ENCODE measurements at places on chromosomes 4 and X.

DNA sequence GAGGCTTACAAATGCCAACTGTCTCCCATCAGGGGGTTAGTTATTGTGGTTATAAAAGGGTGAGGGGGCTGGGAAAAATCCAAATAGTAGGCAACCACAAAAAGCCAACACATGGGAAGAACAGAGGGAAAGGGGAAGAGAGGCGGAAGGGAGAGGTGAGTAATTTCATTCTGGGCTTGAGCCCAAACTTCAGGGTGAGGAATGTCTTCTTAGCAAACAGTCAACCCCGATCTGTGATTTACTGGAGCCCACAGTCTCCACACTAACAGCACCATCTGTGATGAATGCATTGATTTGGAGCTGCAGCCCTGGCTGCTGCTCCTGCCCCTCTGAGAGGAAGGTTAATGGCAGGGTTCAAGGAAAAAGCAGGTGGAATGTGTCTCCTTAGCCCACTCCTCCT, 162.2 kb upstream of the GPR101 start:
- DNase-seq = no peak

GRCh38 chr4:45280121-45280520, 553.8 kb upstream of the GNPDA2 start:
- no peak for DNase-seq

GRCh38 chr4:172726001-172726423, 442.6 kb upstream of the GALNT7 start:
- no peak for DNase-seq

- DNase-seq = peak; percentile 2
Measured at GRCh38 chrX:112008724-112009123, 73.9 kb downstream of the TRPC5 start.

DNA sequence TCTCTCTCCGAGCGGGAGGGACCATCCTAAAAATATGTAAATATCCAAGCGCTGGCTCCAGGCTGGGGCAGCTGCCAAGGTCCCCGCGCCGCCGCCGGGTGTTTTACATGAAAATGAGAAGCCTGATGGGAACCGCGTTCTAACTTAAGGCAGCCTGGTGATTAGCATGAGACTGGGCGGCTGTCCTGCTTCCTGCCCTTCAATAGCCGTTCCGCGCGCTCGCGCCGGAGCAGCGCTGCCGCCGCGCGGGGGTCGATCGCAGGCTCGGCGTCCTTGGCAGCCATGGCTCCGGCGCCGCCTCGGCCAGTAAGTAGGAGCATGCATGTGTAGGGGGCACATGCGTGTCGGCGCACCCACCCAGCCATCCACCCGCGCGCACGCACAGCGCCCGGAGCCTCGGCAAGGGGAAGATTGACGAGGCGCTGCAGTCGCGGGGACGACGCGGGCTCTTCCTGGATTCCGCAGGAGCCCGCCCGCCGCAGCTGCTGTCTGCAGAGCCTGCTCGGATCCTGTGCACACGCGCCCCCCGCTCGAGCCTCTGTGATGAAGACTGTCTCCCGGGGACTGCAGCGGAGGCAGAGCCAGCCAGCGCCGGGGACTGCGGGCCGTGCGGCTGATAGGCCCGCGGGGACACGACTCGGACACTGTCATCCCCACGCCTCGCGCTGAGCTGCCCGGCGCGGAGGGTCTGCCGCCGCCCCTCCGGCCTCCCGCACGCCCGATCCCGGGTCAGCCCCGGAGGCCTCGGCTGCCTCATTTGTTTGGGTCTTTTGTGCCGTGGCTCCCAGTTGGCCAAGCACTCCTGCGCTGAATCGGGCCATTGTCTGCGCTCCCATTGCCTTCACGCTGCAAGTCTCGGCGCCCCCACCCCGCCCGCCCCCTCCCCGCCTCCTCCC, 734 bp downstream of the STOX2 start:
- DNase-seq = no peak

DNA sequence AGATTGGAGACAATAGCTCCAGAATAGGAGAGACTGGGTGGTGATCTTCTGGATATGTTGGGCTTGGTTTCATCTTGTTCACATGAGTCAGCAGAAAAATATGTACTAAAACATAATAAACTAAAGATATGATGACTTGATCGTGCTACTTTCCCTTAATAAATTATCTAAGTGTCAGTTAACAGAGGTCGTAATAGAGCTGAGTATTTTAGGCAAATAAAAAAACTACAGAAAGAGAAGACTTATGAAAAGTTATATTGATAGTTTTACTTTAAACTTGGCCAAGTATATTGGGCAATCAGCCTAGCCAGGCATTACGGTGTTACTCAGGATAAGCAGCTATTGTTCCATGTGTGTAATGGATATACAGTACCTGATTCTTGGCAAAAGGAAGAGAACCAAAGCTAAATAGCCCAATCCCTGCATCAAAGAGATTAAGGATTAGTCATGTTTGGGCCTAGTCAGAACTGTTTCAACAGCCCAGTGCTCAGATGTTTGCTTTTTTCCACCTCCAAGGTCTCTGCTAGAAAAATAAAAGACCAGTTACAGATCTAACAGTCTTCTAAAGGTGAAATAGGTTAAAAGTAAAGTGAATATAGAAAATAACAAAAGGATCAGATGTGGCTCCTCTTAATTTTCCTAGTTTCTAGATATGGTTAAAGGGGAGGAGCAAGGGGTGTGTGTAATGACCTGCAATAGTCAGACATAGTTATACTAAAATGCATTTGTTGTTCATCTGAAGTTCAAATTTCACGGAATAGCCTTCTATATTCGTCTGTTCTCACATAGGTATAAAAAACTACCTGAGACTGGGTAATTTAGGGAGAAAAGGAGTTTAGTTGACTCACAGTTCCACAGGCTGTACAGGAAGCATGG, 262.6 kb downstream of the ADGRL3 start:
- no peak for DNase-seq

DNA sequence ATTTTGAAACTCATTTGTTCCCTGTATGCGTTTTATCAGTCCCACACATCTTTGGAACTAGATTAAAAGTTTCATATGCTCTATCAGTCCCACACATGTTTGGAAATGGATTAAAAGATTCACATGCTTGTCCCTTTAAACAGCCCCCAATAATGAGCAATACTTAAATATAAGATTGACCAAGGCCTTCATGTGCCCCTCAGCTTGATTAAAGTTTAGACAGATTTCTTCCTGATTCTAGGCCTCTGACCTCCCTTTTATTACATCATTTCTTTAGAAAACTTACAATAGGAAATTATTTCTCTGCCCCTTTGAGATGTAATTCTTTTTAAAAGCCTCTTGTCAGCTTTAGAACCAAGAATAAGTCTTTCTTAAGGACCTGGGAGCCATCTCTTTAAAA, 31.7 kb upstream of the CABS1 start:
- no peak for DNase-seq

DNA sequence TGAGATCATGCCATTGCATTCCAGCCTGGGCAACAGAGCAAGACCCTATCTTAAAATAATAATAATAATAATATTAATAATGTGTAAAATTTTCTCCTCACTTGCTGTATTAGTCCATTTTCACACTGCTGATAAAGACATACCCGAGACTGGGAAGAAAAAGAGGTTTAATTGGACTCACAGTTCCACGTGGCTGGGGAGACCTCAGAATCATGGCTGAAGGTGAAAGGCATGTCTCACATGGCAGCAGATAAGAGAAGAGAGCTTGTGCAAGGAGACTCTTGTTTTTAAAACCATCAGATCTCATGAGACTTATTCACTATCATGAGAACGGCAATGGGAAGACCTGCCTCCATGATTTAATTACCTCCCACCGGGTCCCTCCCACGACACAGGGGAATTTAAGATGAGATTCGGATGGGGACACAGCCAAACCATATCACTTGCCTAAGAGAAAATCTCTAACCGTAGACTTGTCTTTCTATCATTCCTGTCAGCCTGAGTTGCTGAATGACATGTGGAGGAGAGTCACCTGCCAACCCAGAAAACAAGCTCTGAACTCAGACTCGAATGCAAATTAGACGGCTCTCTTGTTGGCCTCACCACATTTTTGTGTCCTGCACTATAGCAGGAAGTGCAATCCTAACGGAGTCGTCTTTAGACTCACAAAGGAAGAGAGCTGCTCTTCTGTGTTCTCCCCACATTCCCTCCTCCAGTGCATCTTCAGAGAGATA, 51.9 kb upstream of the DCTD start:
- DNase-seq = no peak

GRCh38 chr4:128521156-128521555, 233.5 kb upstream of the PGRMC2 start:
- DNase-seq = no peak

All from stimulated activated CD4-positive, alpha-beta T cell treated with anti-CD3 and anti-CD28 coated beads, Interleukin-1b, Interleukin-23, amount 100 ng/mL, for 48 hours (primary cell).